Ovary (tissue), 10 donors: ENCODE measurements at places on chromosomes 7 and 10. TPM values are rescaled to one million over a fixed set of nuclear protein-coding genes. Genes with fewer than 3 reads are reported as not detected.

Gene TMEM176A
- 92.7 TPM for polyA plus RNA-seq

Gene LIPK
- polyA plus RNA-seq, result not detected

Gene CFAP46
- 0.68 TPM for polyA plus RNA-seq

Gene CREB3L2
- polyA plus RNA-seq, result 21.2 TPM

Gene PRRT4
- polyA plus RNA-seq, result 0.17 TPM

Gene PDK4
- 156 TPM for polyA plus RNA-seq

Gene SMIM30
- 47.7 TPM for polyA plus RNA-seq

Gene CYP3A7
- polyA plus RNA-seq, result 0.04 TPM

DNA sequence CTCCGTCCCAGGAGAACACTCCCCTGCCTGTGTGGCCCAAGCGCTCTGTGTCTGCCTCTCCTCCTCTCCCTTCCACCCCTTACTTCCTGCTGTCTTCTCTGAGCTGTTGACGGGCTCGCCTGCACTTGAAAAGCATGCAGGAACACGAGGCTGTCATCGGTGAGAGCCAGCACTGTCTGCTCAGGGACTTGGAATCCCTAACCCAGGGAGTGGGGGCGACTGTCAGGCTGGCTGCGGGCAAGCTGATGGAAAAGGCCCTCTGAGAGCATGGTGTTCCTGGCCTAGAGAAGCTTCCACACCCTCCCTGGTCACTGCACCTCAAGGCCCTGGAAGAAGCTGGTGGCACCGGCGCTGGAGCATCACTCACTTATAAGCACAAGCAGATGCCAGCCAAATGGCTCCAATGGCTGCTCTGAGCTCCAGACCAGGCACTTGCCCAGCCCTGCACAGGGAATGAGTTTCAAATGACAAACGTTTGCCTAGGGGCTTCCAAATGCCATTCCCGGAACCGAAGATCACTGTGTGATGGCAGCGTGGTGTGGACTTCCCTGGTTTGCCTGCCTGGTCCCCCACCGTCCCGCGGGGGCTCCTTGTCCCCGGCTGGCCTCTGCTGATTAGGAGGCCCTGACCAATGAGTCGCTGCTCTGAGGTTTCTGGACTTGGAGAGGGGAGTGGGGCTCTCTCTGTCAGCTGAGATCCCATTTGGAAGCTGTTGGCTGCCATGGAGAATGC is 56.7 kb upstream of the EBF3 start:
- no peak for DNase-seq

DNA sequence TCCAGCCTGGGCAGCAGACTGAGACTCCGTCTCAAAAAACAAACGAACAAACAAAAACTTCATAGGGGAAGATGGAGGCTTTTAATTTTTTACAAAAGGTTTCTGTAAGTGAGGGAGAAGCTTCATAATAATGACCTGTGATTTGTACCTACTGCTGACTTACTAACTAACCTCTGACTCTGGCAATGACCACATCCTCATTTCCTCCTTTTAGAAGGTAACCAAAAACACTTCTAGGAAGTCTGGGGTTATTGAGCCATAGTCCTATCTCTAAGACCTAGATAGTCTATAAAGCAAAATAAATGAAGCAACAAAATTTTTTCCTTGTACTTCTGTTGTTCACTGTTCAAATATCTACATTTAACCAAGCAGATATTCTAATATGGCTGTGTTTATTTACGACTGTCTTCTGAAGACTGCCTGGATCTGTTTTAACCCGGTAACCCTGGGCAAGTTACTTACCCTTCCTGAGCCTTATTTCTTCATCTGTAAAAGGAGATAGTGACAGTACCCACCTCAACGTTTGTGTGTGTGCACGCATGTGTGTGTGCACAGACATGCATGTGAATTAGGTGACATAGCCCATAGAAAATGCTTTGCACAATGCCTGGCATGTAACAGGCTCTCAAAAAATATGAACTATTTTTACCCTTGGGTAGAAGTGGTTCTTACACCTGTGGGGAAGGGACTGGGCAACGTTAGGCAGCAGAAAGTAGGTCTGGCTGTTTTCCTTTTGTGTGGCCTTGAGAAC is 30.8 kb upstream of the SMNDC1 start:
- no peak for DNase-seq

- no peak for DNase-seq
Measured at GRCh38 chr10:58258977-58259692, 8.6 kb downstream of the IPMK start.

- no peak for DNase-seq
Measured at GRCh38 chr7:51376420-51377092, 59.9 kb upstream of the COBL start.

- no peak for DNase-seq
Measured at GRCh38 chr10:126911301-126911700, 6.1 kb downstream of the DOCK1 start.

- no peak for DNase-seq
Measured at GRCh38 chr7:36309301-36309700, 80.4 kb upstream of the ANLN start.

DNA sequence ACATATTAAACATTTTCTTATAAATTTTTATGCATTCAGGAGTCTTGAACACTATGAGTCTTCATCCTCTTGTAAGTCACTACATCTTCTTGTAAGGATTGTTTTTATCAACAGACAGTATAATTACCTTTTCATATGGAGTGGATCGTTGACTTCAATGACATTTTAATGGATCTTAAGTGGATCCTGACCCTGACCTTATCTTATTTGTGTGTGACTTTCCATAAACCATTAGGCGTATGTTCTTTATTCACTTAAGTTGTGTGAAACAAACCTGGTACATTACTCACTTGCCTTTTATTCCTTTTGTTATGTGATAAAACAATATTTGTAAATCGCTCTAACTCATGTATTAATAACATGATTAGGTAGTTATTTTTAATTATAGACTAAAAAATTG is 18.5 kb upstream of the SEMA3C start:
- no peak for DNase-seq

- DNase-seq, result no peak
Measured at GRCh38 chr7:108525327-108525984, 479 bp downstream of the PNPLA8 start.

- DNase-seq, result no peak
Measured at GRCh38 chr7:43943417-43944187, 17.4 kb downstream of the UBE2D4 start.

GRCh38 chr10:68202960-68203353 is 29.0 kb downstream of the ATOH7 start:
- DNase-seq, result no peak

DNA sequence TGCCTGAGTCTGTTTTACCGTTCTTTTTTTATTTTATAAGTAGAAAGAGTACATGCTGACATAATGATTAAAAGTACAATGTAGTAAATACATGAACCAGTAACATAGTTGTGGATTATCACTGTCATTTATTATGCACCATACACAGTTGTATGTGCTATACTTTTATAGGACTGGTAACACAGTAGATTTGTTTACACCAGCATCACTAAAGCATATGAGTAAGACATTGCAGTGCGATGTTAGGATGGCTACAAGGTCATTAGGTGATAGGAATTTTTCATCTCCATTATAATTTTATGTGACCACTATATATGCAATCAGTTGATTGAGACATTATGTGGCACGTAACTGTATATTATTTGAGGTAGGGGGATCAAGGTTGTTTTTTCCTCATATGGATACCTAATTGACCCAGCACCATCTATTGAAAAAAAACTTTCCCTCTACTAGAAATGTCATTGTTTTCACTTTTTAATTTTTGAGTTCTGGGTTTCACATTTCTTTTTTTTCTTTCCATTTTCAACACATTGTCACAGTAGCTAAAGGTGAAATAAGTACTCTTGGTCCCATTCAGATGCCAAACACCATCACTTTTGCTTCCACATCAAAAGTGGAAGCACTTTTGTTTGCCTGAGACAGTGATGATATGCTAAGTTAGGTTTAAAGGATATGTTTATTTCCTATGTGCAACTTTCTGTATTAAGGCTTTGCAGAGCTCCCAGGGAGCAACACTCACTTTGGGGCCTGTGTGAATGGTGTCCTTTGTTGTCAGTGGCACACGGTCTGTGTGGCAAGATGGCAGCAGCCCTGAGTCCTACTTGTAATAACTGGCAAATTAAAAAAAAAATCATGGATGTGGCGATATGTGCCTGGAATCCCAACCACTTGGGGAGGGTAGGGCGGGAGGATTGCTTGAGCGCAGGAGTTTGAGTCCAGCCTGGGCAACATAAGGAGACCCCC is 17.1 kb downstream of the UBE2D1 start:
- DNase-seq, result no peak

GRCh38 chr7:45253368-45253767 is 95.8 kb downstream of the RAMP3 start:
- no peak for DNase-seq

GRCh38 chr7:129642871-129643549 is 31.5 kb downstream of the NRF1 start:
- no peak for DNase-seq

DNA sequence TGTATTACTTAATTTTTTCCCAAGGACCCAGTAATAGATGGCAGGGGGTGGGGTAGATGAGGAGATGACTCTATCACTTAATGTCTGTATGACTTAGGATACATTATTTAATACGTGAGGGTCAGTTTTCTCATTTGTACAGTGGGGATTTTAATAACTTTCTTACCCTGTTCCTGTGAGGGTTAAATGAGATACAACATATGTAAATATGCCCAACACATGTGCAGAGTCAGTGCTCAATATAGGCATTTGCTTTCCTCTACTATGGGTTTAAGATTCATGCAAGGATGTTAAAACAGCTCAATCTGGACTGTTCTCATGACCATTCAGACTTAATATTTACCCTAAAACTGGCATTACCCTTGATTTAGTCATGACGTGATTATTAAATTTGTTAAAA is 31.2 kb downstream of the ST7 start:
- DNase-seq, result no peak

DNA sequence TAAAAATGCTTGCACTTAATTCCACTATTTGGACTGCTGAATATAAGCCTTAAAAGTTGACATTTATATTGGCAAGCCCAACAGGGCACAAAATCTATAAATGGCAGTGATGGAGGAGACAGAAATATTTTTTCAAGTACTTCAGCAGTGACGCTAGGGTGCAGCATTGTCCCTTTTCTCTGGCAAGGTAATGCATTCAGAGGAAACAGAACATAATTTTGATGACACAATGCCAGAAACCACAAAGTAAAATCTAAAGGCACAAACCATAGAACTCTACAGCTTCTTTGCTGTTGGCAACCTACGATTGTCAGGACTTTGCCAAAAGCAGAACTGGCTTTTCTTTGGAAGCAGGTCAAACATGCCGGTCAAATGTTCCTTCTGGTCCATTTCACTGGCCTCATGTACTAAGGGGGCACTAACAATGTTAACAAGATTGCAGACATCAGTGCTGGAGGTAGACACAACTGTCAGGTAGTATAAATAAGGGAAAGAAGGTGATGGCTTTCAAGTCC is 30.9 kb upstream of the FAM133B start:
- peak; percentile 65 for DNase-seq

DNA sequence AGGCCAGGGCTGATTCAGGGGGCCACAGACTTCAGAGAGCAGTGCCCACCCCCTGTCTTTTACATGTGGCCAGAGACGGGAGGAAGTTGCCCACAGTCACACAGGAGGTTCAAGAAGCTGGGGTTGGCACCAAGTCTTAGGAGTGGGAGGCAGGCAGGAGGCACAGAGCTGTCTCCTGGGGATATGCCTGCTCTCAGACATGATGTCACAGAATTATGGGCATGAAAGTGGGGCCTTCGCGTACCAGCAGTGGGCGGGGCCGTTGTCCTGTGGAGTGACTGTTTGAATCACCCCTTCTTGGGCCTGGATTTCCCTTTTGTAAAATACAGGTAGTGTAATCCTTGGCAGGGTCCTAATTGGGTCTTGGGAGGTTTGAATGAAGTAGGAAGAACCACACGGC is 81.2 kb upstream of the PPIF start:
- no peak for DNase-seq

GRCh38 chr10:122141821-122142640 is 129.1 kb upstream of the BTBD16 start:
- DNase-seq, result no peak

DNA sequence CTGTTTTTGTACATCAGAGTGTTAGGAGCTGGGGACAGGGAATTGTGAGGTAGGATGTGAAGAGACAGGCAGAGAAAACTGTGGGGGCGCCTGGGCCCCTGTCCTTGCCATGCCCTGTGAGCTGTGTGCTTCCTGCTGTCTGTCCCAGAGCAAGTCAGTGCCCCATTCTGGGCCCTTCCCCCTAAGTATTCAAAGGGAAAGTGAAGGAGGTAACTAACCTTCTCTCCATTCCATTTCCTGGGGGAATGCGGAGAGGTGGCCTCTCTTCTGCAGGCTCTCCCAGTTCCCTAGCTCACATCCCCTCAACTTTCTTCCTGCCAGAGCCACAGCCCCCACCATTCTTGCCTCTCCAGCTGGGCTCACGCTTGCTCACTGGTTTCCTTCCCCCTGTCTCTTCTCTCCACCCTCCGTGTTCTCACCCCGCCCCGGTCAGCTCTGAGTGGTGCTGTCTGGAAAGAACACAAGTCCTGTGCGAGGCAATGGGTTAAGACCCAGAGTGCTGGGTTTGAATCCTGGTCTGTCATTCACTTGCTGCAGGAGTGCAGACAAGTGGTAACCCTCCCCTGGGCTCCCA is 9.7 kb upstream of the VSIR start:
- DNase-seq, result no peak

GRCh38 chr7:22998519-22998896 is 15.4 kb downstream of the HYCC1 start:
- no peak for DNase-seq

- DNase-seq, result no peak
Measured at GRCh38 chr7:127704211-127704610, 52.2 kb downstream of the SND1 start.

DNA sequence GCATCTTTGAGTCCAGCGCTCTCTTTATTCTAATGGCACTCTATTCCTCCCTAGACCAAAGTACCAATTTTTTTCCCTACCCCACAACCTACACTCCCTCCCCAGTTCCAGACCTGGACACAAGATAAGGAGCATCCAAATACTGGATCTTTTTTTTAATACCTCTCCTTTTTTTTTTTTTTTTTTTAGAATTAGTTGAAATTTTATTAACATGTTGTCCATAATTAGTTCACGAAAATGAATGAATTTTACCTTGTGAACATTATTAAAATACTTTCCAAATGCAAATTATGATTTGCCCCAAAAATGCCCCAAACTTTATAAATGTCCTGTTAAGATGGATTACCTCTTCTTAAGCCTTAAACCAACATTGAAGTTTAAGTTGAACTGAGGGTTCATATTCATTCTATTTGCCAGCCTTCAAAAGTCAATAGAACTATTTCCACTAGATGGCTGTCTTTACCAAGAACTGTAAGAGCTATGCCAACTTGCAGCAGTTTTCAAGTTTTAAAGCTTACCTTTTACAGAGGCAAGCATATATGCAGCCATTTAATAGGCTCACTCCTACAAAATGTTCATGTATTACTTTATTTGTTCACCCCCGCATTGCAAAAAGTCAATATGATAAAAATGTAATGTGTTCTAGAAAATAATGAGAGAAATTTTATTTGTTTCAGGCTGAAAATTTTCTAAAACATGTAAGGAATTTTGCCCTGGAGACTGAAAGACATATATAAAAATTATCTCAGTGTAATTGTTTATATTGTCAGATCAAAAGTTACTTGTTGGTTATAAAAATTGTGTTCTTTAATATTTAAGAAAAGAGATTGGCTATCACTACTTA is 39.7 kb upstream of the TNKS2 start:
- no peak for DNase-seq

- no peak for DNase-seq
Measured at GRCh38 chr7:157426463-157427301, 89.9 kb downstream of the DNAJB6 start.

GRCh38 chr7:32611201-32612099 is 116.2 kb downstream of the AVL9 start:
- DNase-seq, result no peak
